Substantia nigra (tissue), 51 donors: ENCODE measurements at places on chromosomes 1 and 21.

DNA sequence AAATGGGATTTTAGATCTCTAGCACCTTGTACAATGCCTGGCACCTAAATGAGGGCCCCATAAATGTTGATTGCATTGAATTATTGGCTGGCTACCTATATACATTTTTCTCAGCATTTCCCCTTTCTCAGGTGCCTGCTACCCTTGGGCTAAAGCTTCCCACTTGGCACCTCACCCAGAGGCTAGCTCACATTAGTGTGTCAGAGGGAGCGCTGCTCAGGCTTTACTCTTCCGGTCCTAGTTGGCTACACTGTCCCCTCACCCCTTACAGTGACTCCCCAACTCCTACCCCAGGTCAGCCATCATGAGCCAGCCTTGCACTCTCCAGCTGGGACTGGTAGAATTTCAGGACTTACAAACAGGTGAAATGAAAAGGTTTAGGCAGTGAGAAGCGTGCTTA is 9.5 kb downstream of the TRAF5 start:
- DNase-seq, result no peak

- DNase-seq, result no peak
Observed at GRCh38 chr1:23400324-23401114, 24.0 kb downstream of the TCEA3 start.

- no peak for DNase-seq
Observed at GRCh38 chr1:165527251-165528007, 16.4 kb upstream of the LRRC52 start.

DNA sequence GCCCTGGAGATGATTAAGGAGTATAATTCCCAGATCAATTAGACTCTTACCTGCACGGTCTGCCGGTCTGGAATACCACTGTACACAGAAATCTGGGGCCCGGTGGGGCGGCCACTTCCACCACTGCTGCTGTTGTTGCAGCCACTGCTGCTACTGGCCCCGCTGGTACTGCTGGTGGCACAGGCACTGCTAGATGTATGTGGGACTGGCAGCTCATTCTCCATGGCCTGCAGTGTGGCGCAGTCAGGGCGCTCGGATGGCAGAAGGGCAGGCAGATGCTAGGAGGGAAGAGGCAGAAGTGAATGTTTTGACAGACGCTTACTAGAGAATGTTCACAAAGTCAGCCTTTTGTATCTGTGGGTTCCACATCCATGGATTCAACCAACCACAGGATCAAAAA is 54.4 kb upstream of the A3GALT2 start:
- DNase-seq, result no peak

GRCh38 chr1:80375662-80376061 is 1369.1 kb upstream of the ADGRL4 start:
- no peak for DNase-seq

DNA sequence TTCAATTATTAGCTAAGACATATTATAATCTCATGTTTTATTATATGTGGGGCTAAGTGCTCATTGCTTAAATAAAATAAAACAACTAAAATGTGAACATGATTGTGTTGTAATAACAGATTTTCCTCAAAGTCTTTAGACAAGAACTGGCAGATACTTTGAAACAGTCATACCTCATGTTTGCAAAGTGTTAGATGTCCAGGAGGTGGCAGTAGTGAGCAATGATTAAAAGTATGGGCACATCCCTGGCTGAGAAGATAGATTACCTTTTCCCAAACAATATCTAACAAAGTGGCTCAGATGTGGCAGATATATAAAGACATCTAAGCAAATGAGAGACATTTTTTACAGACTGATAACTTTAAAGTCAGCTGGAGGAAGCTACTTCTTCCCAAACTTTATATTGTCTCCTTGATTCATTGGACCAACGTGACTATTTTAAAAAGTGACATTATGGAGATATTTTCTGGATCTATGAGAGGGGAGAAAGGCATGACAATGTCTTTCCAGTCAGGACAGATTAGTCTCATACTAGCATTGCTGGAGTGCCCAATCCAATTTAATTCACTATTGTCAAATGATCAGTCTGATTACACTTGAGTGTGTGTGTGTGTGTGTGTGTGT is 269.8 kb downstream of the S1PR1 start:
- DNase-seq, result no peak

- DNase-seq, result no peak
Observed at GRCh38 chr1:51878308-51878615, 265 bp downstream of the NRDC start.

- DNase-seq, result no peak
Observed at GRCh38 chr1:121516234-121516967, 331.6 kb downstream of the SRGAP2C start.

GRCh38 chr1:87778896-87779295 is 450.2 kb downstream of the LMO4 start:
- no peak for DNase-seq

GRCh38 chr1:93346421-93346993 is 800 bp downstream of the DR1 start:
- peak; percentile 23 for DNase-seq

GRCh38 chr1:193448682-193449461 is 262.5 kb upstream of the B3GALT2 start:
- no peak for DNase-seq

- DNase-seq, result no peak
Observed at GRCh38 chr1:29569971-29570634, 333.8 kb downstream of the PTPRU start.

DNA sequence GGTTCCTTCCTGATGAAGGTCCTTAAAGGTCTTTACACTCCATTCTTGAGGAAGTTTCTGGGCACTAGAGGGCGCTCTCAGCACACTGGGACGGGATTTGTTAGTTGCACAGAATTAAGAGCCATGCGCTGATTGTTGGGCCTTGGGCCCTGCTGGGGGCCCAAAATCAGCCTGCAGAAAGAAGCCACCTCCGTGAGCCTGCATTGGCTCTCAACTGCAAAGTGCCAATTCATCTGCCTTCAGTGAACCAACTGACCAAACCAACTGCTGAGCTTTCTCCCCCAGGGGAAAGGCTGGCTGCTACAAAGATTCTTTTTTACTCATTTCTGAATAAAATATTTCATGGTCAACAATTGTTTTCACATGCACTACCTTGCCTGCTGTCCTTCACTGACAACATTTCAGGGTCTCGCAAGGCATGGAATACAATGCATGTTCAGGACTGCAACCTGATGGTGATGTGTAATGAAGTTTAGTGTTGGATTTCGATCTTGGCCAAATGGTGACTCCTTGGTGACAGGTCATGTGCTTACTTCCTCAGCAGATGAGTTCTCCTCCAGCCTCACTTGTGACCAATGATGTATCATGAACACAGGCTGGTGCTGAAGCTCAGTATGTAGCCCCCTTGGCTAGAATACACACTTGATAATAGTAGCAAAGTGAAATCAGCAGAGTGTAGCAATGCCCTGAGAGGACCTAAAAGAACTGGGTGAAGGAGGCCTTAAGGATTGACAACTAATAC is 45.7 kb upstream of the PRDX6 start:
- peak; percentile 83 for DNase-seq

DNA sequence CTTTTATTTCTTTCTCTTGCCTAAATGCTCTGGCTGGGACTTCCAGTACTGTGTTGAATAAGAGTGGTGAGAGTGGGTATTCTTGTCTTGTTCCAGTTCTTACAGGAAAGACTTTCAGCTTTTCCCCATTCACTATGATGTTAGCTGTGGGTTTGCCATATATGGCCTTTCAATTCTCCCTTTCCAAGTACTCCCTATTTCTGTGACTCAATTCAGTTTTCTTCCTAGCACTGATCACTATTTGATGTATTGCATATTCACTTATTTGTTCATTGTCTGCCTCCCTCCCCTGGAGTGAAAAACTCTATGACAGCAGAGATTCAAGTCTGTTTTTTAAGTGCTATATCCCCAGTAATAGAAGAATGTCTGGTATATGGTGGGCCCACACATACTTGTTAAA is 618.2 kb upstream of the CAMK1G start:
- DNase-seq, result no peak

DNA sequence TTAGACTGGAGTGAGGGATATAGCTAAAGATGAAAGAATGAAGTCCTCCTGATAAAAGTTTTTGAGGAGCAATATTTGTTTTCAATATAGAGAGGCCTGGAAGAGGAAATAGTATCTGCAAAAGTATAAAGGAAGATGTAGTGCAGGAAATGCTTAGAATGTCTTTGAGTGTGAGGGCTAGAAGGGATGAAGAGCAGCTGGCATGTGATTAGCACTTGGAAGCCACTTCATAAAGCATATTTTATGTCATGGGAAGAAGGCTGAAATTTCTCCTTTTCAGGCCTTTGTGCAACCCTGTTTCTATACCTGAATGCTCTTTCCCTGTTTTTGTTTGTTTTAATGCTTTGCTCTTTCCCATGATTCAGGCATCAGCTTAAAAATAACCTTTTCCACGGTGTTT is 323.3 kb upstream of the DEPDC1 start:
- no peak for DNase-seq

- DNase-seq, result no peak
Observed at GRCh38 chr1:24906760-24907490, 23.2 kb downstream of the RUNX3 start.

- no peak for DNase-seq
Observed at GRCh38 chr1:17839641-17840196, 84.6 kb downstream of the ACTL8 start.

GRCh38 chr1:153661111-153661708 is 2.7 kb downstream of the SNAPIN start:
- no peak for DNase-seq

DNA sequence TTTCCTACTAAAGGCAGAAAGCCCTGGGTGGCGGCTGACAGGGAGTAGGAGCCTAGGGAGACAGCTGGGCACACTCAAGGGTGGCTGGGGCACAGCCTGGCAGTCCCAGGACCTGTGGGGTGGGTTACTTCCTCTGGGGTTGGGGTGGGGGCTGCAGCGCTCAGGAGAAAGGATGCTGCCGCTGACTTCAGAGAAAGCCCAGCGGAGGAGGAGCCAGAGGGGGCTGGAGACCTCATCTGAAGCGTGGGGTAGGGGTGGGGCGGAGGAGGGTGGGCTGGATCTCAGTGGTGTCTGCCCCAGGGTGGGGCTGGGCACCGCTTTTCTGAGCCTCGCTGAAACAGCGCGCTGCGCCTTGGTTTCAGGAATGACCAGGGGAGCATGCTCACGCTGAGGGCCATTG is 30.8 kb downstream of the KCNA10 start:
- no peak for DNase-seq
